Endothelial cell of umbilical vein (primary cell): ENCODE measurements at places on chromosomes 7 and 10. TPM values are rescaled to one million over a fixed set of nuclear protein-coding genes. Genes with fewer than 3 reads are reported as not detected.

Gene EGR2
- total RNA-seq = 0.46 and 0.67 TPM in 2 replicates

Gene CRHR2
- total RNA-seq = not detected in 2 replicates

Gene ZNF425
- total RNA-seq = 0.93 and 2.0 TPM in 2 replicates

Gene CFAP58
- 0.29 and 0.35 TPM in 2 replicates for total RNA-seq

Gene STEAP4
- not detected in 2 replicates for total RNA-seq

Gene PPP1R17
- not detected in 2 replicates for total RNA-seq

Gene AGR2
- total RNA-seq = not detected in 2 replicates

Gene INSYN2A
- 0.07 TPM in 1 of 2 replicates, not detected in the other for total RNA-seq

Gene IFIT1B
- total RNA-seq = not detected in 2 replicates

Gene ADCYAP1R1
- total RNA-seq = not detected in 2 replicates

Gene SMKR1
- 0.64 TPM in 1 of 2 replicates, not detected in the other for total RNA-seq

Gene COL17A1
- total RNA-seq = 1.2 and 1.3 TPM in 2 replicates
